ENCODE measurements at places on chromosomes 11 and 22. TPM values are rescaled to one million over a fixed set of nuclear protein-coding genes. Genes with fewer than 3 reads are reported as not detected.

Gene LRRC32
- total RNA-seq = 17.8 TPM

GRCh38 chr11:132838627-132839026, 693.7 kb downstream of the OPCML start:
- H3K27ac ChIP-seq = no peak overlapping the region
- H3K4me1 ChIP-seq = no peaks in the 10 kb centered on the region
- H3K36me3 ChIP-seq = no peaks in the 10 kb centered on the region
- no peak for DNase-seq

Gene PKDREJ
- total RNA-seq = 0.33 TPM

GRCh38 chr11:72773291-72773690, 20.6 kb downstream of the STARD10 start:
- H3K27me3 ChIP-seq = no peaks in the 10 kb centered on the region
- H3K4me1 ChIP-seq = peaks cover 95% of the 10 kb centered on the region
- peak overlapping the region; percentile 0 for H3K27ac ChIP-seq

DNA sequence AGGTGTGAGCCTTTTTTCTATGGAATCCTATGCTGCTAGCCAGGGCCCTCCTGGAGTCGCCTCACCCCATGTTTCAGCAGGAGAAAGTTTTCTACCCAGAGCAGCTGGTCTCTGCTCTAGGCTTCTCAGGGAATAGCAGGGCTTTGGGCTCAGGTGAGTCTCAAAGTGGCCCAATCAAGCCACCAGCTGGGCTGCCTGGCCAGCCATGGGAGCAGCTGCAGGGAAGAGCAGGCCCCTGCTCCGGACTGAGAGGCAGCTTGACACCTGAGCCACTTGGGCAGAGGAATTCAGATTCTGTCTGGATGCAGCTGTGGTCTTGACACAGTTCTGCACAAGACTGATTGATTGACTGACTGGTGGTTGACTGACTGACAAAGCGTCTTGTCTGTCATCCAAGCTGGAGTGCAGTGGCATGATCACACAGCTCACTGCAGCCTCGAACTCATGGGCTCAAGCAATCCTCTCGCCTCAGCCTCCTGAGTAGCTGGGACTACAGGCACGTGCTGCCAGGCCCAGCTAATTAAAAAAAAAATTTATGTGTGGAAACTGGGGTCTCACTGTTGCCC, 57.5 kb upstream of the ARFGAP3 start:
- H3K27ac ChIP-seq = peak overlapping the region; percentile 86
- no peak overlapping the region for H3K4me3 ChIP-seq
- DNase-seq = peak; percentile 78
- no peaks in the 10 kb centered on the region for H3K27me3 ChIP-seq

- no peak for DNase-seq
- H3K4me3 ChIP-seq = no peak overlapping the region
- H3K36me3 ChIP-seq = no peaks in the 10 kb centered on the region
- peaks cover 8% of the 10 kb centered on the region for H3K4me1 ChIP-seq
- no peaks in the 10 kb centered on the region for H3K27me3 ChIP-seq
- H3K27ac ChIP-seq = peak overlapping the region; percentile 35
These were observed 43.9 kb downstream of the CCDC34 start for GRCh38 chr11:27319072-27319471.

GRCh38 chr11:74370123-74370522, 28.1 kb downstream of the PGM2L1 start:
- no peaks in the 10 kb centered on the region for H3K36me3 ChIP-seq
- no peak overlapping the region for H3K4me3 ChIP-seq
- no peaks in the 10 kb centered on the region for H3K27me3 ChIP-seq
- no peak overlapping the region for H3K27ac ChIP-seq

DNA sequence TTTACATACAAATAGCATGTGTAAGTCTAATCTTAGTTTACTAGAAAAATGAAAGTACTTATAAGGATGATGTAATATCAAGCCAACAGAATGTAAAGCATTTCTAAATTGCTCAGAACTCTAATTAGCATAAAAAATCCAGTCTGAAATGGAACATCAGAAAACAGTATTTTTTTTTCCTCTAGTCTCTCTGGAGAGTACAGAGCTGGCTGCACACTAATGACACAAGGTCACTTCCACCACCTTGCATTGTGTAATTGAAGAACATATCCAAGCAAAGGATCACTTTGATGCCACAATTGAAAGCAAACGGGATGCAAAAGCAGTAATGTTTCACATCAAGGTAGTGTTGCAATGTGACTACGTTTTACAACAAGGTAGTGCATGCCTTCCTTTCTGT, 548.0 kb upstream of the LUZP2 start:
- DNase-seq = no peak
- no peaks in the 10 kb centered on the region for H3K36me3 ChIP-seq
- H3K4me3 ChIP-seq = no peak overlapping the region
- no peaks in the 10 kb centered on the region for H3K27me3 ChIP-seq
- no peak overlapping the region for H3K27ac ChIP-seq

Gene NAV2
- 35.5 TPM for total RNA-seq

DNA sequence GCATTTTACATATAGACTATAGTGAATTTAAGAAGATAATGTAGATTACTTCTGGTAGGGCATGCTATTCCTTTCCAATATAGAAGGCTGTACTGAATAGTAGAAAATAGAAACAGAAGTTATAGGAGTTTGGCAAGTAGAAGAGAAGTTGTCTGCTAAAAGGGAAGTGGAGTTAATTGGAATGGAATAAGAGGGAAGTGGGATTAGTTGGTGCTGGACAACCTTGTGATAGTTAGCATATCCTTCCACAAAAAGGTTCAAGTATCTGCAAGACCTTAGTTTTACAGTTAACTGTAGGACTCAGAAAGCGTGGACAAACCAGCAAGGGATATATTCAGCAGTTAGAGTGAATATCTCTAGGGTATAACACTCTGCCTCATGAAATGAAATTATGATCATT, 185.5 kb downstream of the SWAP70 start:
- no peak overlapping the region for H3K27ac ChIP-seq
- no peak for DNase-seq
- H3K4me3 ChIP-seq = no peak overlapping the region
- H3K27me3 ChIP-seq = no peaks in the 10 kb centered on the region
- H3K36me3 ChIP-seq = no peaks in the 10 kb centered on the region

Measured in body of pancreas (tissue), 4 donors.